RWPE2 (cell line): ENCODE measurements at places on chromosomes 16 and 17.

- DNase-seq, result no peak
These were observed 179.3 kb upstream of the CIBAR2 start for GRCh38 chr16:85291302-85292148.

DNA sequence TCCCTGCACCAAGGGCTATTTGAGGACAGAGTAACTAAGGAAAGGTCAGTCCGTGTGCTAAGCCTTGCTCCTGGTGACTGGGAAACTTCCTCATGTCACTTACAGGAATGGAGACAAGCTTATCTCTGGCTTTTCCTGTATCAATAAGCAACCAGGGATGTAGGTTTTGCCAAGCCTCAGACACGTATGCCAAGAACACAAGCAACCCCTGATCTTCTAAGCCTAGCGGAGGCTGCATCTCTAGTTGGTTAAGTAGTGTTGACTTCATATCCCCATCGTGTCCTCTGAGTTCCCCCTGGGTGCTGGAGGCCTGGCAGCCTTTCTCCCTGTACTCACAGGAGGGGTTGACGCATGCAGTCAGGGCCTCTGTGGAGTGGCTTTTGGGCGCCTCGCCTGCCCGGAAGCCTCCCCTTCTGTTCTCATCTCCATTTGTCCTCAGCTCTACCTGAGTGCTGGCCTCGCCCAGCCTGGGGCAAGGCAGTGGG is 1.4 kb upstream of the C1QTNF1 start:
- peak; percentile 26 for DNase-seq

DNA sequence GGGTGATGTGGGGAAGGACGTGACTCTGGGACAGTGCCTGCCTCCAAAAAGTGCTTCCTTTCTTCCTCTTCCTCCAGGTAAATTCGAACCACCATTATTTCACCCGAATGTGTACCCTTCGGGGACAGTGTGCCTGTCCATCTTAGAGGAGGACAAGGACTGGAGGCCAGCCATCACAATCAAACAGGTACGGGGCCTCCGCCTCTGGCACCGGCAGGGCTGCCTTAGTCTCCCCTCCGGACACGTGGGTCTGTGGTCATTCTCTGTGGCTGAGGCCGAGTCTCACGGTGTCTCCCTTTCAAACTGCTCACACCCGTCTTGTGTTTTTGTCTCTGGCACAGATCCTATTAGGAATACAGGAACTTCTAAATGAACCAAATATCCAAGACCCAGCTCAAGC is 10.7 kb downstream of the UBE2I start:
- no peak for DNase-seq

- DNase-seq, result no peak
These were observed 38.2 kb upstream of the ICAM2 start for GRCh38 chr17:64058621-64059020.

DNA sequence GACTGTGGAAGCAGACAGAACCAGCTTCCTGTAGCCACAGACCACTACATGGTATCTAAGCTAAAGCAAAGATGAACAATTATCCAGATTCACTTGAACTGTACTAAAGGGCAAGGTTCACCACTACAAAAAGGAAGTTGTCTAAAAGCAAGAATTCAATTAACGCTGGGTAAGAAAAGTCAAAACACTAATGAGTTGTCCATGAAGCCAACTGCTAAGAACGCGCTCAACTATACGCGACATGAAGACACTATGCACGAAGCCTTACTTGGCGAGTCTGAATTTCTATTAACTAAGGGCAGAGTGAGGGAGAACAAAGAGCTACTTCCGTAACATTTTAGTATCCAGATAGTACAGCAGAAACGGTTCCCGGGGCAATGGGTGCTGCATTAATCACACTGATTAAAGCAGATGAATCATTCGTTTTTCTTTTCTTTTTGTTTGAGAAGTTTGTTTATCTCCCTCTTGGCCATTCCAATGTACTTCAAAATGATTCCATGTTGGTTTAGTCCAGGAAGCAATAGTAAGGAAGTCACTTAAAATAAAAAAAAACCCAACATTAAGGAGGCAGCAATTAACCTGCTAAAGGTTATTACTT is 2.8 kb upstream of the RPS15A start:
- no peak for DNase-seq

- DNase-seq, result no peak
These were observed 36.5 kb downstream of the IRF8 start for GRCh38 chr16:85935391-85935973.

DNA sequence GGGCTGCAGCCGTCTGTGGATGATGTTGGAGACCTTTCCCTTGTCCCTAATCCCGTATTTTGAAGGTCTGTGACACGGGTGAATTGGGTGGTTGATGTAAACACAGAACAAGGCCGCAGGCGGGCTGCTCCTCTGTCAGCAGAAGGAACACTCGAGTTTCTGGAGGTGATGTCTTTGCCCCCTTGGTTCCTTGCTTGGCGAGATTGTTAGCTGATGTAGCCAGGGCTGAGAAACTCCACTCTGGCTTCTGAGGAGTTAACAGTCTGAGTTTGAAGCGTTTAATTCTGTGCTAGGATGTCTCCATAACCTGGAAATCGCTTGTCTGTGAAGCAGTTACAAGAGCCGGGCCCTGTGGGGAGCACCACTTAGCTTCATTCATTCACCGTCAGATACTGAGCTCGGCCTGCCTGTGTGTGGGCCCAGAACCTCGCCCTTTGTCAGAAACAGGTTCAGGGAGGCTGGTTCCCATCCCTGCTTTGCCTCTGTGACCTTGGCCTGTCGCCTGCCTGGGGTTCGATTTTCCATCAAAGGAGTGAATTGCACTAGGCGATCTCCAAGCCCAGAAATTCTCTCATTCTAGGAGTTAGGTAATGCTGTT is 1.3 kb downstream of the MAPK8IP3 start:
- no peak for DNase-seq

DNA sequence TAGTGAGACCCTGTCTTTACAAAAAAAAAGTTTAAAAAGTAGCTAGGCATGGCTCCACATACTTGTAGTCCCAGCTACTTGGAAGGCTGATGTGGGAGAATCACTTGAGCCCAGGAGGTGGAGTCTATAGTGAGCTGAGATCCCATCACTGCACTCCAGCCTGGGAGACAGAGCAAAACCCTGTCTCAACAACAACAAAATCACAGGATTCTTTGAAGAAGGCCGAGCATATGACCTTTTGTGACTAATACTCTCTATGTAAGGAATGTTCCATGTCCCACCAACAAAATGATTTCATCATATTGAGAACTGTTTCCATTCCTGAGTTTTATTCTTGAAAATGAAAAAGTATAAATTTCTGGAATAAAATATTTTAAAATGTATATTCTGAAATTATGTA is 58.9 kb upstream of the EFCAB3 start:
- DNase-seq, result no peak

- no peak for DNase-seq
These were observed 40.3 kb upstream of the MTSS2 start for GRCh38 chr16:70725912-70726828.

GRCh38 chr16:27784351-27785306 is 234.7 kb downstream of the KATNIP start:
- no peak for DNase-seq

DNA sequence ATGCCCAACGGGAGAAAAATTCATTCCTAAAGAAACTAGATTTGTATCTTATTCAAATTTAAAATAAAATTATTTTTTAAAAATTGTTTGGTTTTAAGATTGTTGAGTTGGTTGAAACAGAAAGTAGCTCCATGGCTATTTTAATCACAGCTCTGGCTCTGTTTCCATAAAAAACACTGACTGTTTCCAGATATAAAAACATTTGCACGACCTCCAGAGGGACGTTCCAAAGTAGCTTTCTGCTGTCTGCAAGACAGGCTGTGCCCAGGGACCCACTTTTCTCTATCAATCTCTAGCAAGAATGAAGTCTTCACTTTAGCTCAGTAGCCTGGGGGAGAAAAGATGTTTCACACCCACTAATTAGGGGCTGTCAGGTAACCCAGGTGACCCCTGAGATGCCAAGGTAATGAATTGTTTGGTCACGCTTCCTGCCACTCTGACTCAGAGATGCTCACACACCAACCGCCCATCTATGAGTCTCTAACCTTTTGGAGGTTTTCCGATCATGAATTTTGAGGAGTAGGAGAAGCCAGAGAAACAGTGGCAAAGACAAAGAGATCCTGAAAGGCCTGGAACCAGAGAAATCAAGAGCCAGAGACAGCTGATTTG is 220.1 kb upstream of the SOX9 start:
- DNase-seq, result peak; percentile 91

DNA sequence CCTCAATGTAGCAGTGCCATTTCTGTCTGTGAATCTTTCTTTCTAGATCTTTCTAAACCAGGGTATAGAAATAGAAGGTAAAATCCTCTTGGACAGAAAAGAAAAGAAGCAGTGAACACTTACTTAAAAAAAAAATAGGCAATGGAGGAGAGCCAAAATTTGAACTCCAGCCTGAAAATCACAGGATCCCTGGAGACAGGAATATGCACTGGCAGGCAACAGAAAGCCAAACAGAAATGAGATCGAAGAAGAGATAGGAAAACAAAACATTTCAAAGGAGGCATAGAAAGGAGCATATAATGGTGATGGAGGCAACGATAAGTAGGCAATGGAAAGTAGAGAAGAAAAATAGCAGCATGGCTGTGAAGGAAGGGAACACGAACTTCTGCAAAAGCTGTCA is 253.7 kb upstream of the HSBP1 start:
- DNase-seq, result no peak

- DNase-seq, result no peak
These were observed 1.4 kb upstream of the PIPOX start for GRCh38 chr17:29041571-29041970.

GRCh38 chr17:2087597-2088211 is 32.8 kb downstream of the HIC1 start:
- DNase-seq, result no peak

- no peak for DNase-seq
These were observed 34.7 kb downstream of the ANKRD40 start for GRCh38 chr17:50672831-50673551.

DNA sequence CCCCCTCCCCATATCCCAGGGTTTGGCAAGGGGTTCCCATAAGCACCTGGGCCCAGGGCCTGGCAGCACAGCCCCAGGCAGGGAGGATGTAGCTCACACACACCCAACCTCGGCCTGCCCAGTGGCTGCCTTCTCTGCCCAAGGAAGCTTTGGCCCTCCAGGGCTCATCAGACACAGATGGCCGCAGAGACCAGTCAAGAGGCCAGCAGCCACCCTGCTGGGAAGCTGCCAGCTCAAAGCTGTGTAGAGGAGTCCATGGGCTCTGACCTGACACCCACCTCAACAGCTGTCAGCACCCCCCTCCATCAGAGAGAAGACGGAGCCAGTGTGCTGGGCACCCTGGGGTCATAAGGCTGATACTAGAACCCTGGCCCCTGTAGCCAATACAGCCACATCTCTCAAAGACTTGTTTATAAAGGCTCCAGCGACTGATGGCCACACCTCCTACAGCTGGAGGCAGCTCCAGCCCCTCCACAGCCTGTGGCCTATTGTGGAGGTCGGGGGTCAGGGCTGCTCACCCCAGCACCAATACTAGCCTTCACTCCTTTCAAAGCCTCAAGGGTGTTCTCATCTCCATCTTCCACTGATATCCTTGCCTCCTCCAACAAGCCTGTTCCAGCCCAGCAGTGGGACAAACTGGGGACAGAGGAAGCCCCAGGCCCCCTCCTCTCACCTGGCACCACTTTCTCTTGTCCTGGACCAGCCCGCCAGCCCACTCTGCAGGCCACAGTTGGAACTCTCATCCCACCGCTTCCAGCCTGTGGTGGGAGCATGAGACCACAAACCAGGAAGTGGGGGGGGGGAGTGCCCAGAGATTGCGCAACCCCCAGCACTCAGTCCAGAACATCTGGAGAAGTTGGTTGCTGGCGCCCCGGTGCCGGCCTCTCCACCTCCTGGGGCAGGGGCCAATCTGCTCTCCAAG is 2.2 kb upstream of the MPG start:
- no peak for DNase-seq

DNA sequence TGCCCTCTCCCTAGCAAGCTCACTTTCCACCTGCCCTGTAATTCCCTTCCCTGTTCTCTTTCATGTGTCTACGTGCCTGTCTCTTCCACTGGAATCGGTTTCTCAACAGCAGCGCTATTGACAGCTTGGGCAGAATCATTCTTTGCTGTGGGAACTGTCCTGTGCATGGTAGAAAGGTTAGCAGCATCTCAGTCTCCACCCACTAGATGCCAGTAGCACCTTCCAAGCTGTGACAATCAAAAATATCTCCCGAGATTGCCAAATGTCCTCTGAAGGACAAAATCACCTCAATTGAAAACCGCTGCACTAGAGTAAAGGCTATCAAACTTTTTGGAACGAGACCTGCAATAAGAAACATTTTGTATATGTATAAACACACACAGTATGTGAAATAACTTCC is 41.6 kb upstream of the KSR1 start:
- no peak for DNase-seq
